ENCODE measurements at places on chromosomes 11 and 22.

- DNase-seq: no peak
Observed at GRCh38 chr11:122123263-122123929, 7.4 kb upstream of the BLID start.

DNA sequence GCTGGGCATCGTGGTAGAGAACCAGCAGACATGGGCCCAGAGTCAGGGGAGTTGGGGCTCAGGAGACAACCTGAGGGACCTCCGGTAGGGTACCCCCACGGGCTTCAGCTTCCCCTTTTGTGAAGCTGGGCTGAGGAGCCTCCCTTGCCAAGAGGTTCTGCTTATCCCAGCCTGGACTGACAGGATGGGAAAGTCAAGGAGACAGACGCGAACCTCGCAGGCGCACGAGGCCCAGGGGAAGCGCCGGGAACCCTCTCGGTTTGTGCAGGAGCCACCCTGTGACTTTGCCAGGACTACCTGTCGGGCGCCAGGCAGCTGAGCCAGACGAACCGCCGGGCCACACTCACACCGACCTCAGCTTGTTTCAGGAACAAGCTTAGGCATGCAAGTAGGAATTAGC is 566.1 kb downstream of the BRD1 start:
- no peak for DNase-seq

- no peak for DNase-seq
Observed at GRCh38 chr11:2763984-2764383, 64.2 kb upstream of the KCNQ1OT1 start.

- no peak for DNase-seq
Observed at GRCh38 chr11:88404932-88405710, 67.6 kb upstream of the CTSC start.

DNA sequence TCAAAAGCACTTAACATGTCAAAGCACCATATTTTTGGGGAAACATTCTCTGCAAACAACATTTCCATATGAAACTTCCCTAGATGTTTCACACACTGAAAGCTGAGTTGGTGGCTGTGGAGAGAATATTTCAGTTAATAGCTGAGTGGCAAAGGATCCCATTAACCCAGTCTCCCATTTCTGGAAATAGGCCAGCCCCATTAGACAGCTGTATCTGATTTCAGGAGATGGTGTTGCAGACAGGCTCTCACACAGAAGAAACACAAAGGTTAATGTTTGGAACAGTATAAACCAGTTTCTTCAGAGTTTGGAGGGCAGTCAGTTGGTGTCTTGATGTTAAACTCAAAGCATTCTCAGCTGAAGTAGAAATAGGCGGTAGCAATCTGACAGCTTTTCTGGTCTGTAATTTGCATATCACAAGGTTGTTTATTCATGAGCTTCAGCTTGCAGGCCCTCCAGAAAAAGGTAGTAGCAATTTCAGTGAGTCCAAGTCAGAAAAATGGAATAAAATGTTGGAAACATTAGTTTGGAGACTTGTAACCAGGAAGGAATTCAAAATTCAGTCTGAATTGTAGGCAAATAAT is 15.5 kb upstream of the ZBTB44 start:
- no peak for DNase-seq

- no peak for DNase-seq
Observed at GRCh38 chr22:20899827-20900423, 17.3 kb upstream of the CRKL start.

GRCh38 chr11:105942921-105943320 is 79.1 kb downstream of the MSANTD4 start:
- no peak for DNase-seq

- DNase-seq: no peak
Observed at GRCh38 chr11:44608651-44608990, 43.2 kb downstream of the CD82 start.

Data from activated naive CD4-positive, alpha-beta T cell treated with anti-CD3 and anti-CD28 coated beads, Interleukin-2, amount 50 U/mL, for 16 hours (primary cell).